AG04450 (cell line): ENCODE measurements at places on chromosomes 5 and 9.
A peak's percentile ranks its signal among the peaks of the same experiment; 100 is the strongest.

GRCh38 chr5:144368556-144368955 is 197.9 kb downstream of the KCTD16 start:
- no peak for DNase-seq

DNA sequence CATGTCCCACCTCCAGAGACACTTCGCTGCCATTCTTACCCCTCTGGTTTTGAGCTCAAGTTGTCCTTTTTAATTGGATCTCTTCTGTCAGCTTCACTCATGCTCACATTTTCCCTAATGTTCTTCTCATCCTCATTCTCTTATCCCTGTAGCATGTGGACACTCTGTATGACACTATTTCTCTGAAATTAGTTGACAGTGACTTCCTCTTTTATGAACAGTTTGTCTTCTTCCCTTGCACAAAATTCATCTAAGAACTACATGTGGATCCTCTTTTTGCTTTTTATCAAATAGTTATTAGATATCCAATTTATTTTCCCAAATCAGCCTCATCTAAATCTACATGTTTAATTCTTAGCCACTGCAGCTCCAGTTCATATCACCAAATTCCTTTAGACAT is 676.2 kb downstream of the MAT2B start:
- DNase-seq, result no peak

GRCh38 chr5:54900984-54901725 is 84.2 kb downstream of the ESM1 start:
- peak; percentile 83 for DNase-seq

GRCh38 chr9:24059651-24060050 is 233.6 kb upstream of the ELAVL2 start:
- DNase-seq, result no peak

DNA sequence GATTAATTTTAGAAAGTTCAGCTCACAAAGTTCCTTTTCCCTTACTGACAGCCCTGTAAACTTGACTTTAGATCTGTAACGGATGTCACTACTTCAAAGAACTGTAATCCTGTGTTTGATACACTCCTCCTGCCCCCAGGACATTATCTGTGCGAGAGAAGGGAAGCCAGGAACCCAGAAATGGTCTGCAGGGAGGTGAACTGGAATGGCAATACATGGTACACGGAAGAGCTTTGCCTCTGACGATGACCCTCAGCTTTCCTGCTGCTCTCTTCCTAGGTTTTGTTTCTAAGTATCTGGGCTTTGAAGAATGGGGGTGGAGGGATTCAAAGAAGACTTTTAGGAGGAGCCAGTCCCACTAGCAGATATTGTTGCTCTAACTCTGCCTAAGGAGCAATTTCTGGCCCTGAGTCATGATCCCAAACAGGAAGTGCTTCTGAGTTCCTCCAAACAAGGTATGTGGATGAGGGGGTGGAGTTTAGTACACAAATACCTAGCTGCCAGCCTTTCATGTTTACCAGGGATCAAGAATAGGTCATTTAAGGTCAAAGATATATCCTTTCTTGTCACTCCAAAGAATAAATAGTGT is 43.4 kb upstream of the TMC1 start:
- no peak for DNase-seq

DNA sequence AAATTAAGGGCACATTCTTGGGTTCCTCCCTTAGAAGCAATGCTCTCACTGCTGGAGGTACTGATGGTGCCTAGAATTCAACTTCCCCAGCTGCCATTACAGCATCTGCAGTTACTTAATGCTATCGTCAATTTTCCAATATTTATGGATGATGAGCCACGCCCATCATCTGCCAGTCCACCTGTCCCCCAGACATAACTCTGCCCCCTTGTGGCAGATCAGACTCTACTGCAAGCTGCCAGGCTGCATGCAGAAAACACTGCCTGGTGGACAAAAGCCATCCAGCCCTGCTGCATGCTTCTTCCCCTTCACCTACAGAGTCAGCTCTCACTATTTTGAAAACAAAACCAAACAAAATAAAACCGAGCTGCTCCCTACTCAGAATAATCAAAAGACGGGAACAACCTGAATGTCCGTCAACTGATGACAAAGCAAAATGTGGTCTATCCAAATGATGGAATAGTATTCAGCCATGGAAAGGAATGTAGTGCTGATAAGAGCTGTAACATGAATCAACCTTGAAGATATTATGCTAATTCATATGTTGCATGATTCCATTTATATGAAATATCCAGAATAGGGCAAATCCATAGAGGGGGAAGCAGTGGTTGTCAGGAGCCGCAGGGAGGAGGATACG is 66.4 kb downstream of the RETREG1 start:
- DNase-seq, result no peak

DNA sequence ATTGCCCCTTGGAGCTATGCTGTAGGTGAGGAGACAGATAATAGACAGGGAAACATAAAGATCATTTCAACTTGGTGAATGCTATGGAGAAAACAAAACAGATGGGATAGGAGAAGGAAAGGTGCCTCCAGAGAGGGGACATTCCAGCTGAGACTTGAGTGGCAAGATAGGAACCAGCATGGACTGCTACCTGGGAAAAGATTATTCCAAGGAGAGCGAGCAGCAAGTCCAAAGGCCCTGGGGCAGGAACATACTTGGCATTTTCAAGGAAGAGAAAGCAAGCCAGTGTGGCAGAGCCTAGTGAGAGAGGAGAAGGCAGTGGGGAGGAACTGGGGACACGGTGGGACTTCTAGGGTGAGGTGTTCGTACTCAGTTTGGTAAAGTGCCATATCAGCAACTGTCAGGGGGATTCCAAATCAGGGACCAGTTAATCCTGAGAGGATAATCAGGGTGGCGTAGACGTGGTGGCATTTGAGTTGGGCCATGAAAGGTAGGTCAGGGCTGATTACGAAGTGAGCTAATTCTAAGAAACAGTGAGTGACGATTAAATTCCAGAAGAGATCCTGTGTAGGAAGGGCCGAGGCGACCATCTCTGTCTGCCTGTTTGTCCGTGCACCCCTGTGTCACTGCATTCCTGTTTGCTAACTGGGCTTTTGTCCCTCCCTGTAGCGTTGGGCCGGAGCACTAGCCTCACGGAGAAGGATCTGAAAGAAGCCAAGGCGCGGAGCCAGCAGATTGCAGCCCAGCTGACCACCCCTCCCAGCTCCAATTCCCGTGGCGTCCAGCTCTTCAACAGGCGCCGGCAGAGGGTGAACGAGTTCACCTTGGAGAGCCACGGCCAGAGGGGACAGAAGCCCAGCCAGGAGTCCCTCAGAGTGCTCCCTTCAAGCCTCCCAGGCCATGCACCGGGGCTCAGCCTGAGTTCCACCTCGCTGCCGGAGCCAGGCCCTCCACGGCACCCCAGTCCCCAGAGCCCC is 7.1 kb downstream of the SYNPO start:
- DNase-seq, result no peak

DNA sequence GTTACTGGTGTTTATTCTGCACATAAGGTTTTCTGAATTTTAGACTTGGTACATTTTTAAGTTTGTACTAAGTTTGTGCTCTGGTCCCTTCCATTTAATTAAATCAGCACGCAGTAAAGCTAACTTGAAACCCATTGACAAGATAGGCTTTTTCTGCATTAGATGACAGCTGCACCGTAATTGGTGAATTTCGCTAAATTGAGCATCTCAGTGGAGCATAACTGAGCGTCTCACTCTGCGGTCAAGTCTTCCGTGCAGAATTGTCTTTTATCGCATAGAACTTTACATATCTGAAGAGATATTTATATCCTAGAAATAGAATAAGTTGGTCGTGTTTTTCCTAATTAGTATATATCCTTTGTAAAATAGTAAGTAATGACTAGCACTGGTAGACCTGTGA is 4.1 kb downstream of the SUB1 start:
- no peak for DNase-seq

DNA sequence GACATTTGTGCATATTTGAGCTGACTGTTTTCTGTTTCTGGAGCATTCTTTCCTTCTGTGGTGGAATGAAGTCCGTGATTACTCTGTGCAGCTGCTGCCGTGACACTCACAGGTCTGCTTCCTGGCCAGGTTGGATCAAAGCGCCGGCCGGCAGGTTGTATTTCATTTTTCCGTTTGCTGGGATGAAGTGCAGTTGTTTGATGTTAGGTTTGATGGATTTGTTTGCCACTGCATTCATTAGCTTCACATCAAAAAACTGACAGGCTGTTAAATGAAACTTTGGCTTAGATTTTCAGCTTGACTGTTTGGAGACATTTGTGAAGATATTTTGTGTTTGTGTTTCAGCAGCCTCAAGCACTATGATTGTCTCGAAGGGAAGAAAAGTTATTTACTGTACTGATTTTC is 140.1 kb downstream of the KDM4C start:
- no peak for DNase-seq

- no peak for DNase-seq
These were observed 515.9 kb upstream of the CYLC2 start for GRCh38 chr9:102479191-102479590.

DNA sequence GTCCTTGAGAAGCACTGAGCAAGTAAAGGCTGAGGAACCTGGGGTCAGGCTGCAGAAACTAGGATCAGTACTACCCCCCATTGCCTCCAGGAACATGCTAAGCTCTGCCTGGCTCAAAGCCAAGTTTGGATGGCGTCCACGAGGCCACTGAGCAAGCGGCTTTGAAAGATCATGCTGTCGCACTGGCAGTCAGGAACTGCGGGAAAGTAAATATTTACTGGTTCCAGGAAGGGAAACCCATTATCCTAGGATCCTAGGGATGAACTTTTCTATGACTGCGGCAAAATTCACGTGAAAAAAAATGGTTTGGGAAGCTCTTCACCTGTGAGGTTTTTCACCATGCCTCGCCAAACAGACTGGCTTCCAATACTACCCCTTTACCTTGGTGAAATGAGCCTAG is 75.3 kb upstream of the PJA2 start:
- no peak for DNase-seq

DNA sequence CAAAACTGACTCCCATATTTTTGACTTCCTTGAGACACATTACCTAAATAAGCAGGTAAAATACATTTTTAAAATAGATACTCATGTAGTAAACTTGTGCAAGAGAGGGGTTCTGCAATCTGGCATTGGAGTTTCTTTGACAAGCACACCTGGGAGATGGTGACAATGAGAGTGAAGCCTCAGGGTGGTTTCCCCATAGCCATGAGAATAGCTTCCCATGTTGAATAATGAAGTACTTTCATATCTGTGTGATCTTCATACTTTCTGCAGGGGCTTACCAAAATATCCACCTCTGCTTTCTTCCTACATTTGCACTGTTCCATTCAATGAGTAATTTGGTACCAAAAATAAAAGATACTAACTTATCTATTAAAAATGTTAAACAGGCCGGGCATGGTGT is 44.7 kb upstream of the VCAN start:
- DNase-seq, result no peak

- no peak for DNase-seq
These were observed 83.7 kb downstream of the PDE6A start for GRCh38 chr5:149860801-149861322.

GRCh38 chr9:121153642-121154041 is 48.0 kb downstream of the RAB14 start:
- DNase-seq, result no peak

GRCh38 chr5:172798422-172799215 is 27.6 kb upstream of the DUSP1 start:
- no peak for DNase-seq

DNA sequence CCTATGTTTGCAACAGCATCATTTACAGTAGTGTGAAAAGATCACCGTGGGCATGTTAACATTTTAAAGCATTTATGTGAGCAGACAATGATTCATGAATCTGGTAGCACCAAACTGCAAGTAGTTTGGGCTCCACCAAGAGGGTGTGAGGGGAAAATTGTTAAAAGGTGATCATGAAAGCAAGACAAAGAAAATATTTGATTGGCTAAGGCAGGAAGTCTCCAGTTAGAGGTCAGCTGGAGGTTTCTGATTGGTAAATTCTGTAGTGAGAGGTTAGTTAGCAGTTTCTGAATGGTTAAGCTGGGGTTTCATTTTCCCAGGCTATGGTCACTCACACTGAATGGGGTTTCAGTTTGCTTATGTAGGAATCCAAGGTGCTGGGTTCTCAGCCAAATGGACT is 13.5 kb upstream of the DRD1 start:
- DNase-seq, result no peak

GRCh38 chr9:112308588-112308987 is 24.8 kb downstream of the PTBP3 start:
- no peak for DNase-seq

- DNase-seq, result no peak
These were observed 24.5 kb downstream of the CAVIN4 start for GRCh38 chr9:100602342-100602801.

GRCh38 chr5:56078278-56079156 is 83.8 kb upstream of the IL6ST start:
- no peak for DNase-seq

DNA sequence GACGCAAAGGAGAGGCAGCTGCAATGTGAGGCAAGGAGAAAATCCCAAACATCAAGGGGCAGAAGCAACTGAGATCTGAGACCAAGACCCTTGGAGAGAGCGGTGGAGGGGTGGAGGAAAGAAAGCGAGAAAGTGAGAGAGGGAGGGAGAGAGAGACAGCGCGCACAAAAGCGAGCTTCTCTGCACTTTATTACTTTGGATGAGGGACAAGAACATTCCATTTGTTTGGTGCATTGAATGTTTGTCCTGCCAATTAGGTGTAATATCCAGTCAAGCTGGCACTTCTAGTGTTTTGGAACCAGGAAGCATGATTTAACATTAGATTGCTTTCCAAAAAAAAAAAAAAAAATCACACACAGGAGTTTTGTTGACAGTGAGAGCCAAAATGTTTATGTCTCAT is 1.4 kb downstream of the CAST start:
- DNase-seq, result no peak

DNA sequence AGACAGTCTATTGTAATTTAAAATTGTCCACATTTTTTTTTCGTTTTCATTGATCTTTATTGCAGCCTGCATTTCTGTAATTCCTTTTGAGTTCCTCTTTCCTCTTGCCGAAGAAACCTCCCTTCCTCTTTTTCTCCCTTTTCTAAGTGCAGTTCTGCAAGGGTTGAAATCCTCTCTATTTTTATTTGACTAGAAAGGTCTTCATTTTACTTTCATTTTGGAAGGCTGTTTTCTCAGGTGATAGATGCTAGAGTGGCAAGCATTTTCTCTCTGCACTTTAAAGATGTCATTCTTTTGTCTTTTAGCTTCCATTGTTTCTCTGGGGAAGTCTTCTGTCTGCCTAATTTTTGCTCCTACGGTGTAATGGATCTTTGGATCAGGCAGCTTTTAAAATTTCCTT is 248.5 kb downstream of the SMARCA2 start:
- no peak for DNase-seq
